ENCODE measurements at places on chromosomes 11 and 22.

- no peak for DNase-seq
Measured at GRCh38 chr22:22392131-22392530, 116.4 kb downstream of the ZNF280B start.

- peak; percentile 33 for DNase-seq
Measured at GRCh38 chr11:67492801-67493547, 10.1 kb downstream of the AIP start.

- no peak for DNase-seq
Measured at GRCh38 chr11:99244613-99245012, 223.9 kb downstream of the CNTN5 start.

- DNase-seq = no peak
Measured at GRCh38 chr11:10931761-10932670, 74.2 kb upstream of the ZBED5 start.

GRCh38 chr11:17864478-17864941 lies 129.9 kb downstream of the KCNC1 start:
- DNase-seq = no peak

DNA sequence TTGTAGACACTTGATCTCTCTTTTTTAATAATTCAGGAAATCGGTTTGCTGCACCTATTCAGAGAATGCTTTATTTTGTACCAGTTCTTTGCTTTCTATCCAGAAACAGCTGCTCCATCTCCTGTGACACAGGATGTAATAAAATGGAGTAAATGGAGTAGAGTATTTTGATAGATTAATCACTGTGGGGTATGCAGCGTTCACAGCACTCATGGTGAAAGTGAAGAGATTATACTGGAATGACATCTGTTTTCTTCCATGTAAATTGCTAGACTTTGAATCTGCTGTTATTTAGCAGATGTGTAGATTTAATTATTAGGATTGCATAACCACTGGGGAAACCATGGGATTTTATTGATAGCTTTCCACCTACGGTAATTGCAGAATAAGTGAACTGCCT lies 227.3 kb upstream of the ARHGAP42 start:
- DNase-seq = no peak

- no peak for DNase-seq
Measured at GRCh38 chr22:46547179-46547882, 9.9 kb upstream of the CELSR1 start.

DNA sequence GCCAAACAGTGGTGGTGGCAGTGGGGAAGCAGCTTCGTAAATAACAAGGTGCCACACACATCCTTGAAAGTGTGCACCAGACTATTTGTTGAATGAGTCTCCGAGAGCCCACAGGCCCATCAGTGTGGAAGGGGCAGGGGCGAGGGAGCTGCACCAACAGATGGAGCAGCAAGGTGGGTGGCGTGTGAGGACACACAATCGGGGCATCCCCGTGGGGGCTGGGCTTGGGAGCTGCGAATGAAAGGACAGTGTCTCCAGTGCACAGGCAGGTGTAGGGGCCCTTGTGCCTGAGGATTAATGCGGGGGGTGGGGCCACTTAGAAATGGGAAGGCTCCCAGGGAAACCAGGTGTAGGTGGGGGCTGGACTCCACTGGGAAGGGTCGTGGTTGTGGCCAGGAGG lies 2.8 kb downstream of the NRXN2 start:
- no peak for DNase-seq

DNA sequence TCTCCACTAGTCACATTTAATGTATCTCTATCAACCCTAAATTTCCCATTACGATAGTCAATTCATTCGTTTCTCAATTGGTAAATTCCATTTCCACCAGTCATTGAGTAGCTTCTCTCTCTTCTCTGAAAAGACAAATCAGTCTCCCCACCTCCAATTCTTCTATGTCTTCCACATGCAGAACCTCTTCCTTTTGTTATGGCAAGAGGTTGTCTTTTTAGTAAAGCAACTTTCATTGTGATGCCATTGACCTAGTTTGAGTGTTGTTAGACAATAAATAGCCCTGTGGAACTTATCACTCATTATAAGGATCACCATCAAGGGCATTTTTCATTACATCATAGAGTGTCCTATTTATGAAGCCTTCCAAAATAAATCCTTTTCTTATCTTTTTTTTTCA lies 340.9 kb downstream of the LRRC4C start:
- no peak for DNase-seq

GRCh38 chr11:32023370-32024305 lies 67.2 kb upstream of the RCN1 start:
- DNase-seq = no peak

DNA sequence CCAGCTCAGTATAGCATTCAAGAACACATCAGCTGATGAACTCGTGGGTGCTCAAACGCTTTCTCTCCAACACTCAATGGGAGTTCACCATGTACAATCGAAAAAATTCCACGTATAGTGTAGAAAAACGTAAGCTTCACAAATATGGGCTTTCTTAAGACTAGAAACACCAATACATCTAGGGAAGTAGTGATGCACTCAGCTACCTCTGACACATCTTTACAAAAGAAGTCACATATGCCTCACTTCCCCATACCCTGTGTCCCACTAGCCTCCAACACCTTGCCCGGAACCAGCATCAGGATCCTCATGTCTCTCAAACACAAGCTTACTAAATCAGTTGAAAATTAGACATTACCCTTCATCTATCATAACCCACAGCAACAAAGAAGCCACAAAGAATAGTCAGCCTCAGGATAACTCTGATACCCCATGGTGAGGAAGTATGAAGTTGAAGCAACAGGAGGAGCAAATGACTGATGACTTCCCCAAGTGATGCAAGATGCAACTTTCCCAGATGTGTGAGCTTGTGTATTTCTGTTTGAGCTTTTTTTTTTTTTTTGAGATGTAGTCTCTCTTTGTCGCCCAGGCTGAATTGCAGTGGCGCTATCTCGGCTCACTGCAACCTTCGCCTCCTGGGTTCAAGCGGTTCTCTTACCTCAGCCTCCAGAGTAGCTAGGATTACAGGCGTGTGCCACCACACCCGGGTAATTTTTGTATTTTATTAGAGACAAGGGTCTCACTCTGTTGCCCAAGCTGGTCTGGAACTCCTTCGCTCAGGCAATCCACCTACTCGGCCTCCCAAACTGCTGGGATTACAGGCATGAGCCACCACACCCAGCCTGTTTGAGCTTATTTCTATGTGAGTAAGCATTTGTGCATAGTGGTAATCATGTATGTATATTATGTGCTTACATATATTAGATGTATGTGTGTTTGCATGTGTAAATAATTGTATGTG lies 8.5 kb upstream of the DENND5A start:
- DNase-seq = peak; percentile 30

- no peak for DNase-seq
Measured at GRCh38 chr11:112632866-112633505, 328.2 kb upstream of the NCAM1 start.

DNA sequence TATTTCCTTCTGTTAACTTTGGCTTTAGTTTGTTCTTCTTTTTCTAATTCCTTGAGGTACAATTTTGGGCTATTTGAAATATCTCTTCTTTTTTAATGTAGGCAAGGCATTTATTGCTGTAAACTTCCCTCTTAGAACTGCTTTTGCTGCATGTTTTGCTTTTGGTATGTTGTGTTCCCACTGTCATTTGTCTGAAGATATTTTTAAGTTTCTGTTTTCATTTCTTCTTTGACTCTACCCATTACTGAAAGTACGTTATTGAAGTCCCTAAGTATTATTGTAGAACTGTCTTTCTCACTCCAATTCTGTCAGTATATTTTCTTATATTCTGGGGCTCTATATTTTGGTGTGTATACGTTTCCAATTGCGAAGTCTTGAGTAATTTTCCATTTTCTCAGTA lies 77.9 kb downstream of the KCNQ1OT1 start:
- DNase-seq = no peak

DNA sequence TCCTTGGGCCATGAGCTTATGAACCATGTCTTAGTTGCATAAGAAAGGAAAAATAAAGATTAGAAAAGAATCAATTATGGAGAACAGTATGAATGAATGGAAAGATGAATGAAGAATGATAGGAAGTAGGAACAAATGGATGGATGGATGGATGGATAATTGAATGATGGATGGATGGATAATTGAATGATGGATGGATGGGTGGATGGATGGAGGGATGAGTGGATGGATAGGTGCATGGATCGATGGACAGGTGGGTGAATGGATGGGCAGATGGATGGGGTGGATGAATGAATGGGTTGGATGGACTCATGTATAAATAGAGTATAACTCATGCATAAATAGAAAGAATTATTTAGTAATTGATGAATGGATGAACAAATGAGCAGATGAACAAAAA lies 7.2 kb downstream of the LSP1 start:
- DNase-seq = no peak

DNA sequence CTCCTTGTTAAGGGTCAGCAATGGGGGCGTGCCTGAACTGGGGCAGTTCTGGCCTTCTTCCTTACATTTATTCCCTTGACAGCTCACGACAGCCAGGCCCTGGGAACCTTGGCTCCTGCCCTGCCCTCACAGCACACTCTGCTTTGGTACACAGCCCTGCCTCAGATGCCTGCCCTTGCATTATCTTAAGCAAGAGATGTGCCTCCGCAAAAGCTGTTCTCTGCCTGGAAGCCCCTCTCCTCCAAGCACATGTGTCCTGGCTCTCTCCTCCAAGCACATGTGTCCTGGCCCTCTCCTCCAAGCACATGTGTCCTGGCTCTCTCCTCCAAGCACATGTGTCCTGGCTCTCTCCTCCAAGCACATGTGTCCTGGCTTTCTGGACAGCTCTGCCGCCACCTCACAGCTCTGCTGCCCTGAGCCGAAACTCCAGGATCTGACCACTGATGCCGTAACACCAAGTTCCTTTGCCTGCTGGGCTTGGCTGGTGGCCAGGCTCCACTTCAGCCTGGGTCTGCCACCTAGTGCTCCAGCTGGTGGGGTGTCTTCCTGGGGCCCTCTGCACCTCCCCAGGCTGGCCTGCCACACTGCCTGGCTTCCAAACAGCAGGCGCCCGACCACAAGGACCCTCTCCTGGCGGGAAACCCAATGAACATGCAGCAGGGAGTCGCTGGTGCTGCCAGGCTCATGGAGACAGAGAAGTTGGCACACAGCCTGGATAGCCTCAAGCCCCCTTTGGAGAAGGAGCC lies 53.0 kb downstream of the SCUBE1 start:
- no peak for DNase-seq

- DNase-seq = no peak
Measured at GRCh38 chr11:95451261-95451660, 220.3 kb upstream of the SESN3 start.

DNA sequence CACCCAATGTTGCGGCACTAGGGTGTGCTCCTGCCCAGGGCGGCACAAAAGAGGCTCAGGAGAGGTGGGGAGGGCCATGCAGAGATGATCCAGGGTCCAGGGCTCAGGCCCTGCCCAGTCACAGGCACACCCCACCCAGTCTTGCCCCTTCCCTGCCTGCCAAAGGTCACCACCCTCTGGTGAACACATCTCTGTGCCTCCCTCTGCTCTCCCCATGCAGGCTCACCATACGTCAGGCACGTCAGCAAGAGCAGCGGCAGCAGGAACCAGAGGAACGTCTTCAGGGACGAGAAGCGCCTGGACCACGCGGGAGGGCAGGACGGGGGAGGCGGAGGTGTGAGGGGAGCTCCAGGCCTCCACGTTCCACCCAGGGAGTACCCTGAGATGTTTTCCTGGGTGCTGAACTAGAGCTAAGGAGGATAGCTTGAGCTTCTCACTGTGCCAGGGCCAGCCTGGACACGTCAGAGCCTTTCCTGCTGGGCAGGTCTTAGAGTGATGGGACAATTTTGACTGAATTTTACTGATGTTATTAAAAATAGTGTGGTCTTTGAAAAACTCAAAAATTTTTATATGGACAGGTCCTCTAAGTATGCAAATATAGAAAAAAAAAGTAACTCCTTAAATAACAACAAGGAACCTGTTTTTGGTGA lies 7.2 kb downstream of the SUN2 start:
- DNase-seq = no peak

DNA sequence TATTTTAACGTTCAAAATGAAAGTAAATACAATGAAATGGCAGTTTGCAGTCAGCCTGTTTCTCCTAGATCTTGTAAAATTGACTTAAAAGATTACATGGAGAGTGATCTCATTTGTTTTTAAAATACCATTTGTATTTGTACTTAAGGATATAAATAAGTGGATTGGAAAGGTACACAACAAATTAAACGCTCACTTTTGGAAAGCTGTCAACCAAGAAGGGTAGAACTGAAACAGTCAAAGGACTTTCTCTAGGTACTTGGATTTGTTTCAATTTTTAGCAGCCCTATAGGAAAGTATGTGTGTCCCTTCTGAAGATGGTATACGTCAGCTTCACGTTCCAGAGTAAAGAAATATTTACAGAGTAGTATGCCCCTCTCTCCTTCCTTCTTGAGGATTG lies 7.3 kb downstream of the TBRG1 start:
- DNase-seq = no peak

GRCh38 chr22:17077255-17077654 lies 7.5 kb upstream of the IL17RA start:
- no peak for DNase-seq

DNA sequence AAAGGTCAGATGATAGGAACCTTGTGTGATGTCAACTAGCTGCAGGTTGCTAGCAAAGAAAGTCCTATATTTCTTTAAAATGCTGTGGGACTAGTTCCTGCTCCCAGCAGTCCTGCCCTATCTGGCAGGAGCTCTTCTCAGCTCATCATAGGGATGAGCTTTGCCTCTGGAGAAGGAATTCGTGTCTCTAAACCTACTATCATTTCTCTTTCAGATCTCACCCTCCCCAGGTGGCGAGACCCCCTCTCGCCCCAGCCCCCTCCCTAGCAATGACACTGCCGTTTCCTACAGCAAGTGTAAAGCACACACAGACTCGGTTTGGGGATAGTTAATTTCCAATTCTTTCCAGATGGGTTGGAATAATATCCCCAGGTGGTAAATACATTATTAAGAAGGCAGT lies 533.3 kb downstream of the OPCML start:
- no peak for DNase-seq

DNA sequence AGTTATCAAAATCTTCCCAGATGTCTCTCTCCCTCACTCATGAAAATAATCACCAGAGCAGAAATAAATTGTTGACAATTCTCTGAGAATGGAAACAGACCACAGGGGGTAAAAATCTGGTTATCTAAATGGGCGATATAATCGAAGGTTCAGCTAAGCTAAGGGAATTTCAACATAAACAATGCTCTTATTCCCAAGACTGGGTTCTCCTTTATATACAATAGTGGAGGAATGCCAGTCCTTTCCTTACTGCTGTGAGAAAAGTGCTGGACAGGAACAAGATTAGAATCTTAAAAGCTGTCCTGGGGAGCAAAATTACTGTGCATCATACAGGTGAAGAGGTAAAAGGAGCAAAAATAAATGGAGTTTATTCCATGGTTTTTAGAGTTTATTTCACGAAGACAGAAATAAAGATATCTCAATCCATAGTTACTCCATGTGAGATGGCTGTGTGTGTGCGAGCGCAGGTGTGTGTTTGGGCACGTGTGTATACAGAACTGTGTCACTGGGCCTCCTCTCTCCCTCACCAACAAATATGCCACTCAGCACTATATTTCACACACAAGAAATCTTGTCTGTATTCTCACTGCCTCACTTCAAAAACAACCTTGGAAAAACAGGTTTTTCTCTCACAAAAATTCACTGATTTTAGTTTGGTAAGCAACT lies 385.6 kb downstream of the DCDC1 start:
- no peak for DNase-seq
